ENCODE measurements at places on chromosomes 2 and 18.

- DNase-seq, result no peak
Measured at GRCh38 chr2:96507957-96508520, 2.9 kb upstream of the NEURL3 start.

DNA sequence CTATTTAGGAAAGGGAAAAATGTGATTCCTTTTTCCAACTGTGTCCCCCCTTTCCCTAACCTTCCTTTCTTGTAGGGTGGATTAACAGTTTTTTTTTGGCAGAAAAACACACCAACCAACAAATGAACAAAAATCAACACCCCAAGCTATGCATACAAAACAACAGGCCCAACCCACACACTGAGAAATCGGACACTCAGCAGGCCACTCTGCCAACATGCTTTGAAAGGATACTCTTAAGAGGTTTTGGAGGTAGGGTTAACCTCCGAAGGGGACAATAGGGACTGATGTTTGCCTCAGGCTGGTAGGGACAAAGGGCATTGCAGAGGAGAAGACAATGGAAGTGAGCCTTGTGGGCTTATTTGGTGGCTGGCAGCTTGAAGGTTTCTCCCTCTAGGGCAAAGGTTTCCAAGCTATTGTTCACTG lies 33.1 kb upstream of the POLE4 start:
- DNase-seq, result no peak

GRCh38 chr2:145740302-145740701 lies 1220.4 kb upstream of the ZEB2 start:
- DNase-seq, result peak; percentile 58

GRCh38 chr2:201685156-201685555 lies 13.3 kb downstream of the MPP4 start:
- no peak for DNase-seq

- DNase-seq, result no peak
Measured at GRCh38 chr2:186562209-186562578, 27.7 kb upstream of the ITGAV start.

GRCh38 chr2:21644266-21644665 lies 520.5 kb downstream of the TDRD15 start:
- DNase-seq, result no peak

DNA sequence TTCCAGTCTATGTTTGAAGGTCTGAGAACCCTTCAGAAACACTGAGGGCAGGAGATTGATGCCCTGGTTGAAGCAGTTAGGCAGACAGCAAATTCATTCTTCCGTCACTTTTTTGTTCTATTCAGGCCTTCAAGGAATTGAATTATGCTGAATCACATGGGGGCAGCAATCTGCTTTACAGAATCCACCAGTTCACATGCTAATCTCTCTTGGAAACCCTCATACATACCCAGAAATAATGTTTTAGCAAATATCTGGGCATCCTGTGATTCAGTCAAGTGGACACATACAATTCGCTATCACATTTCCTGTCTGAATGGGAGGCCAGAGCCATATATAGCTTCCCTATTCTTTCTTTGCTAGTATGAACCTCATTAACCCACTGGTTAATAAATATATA lies 301.4 kb upstream of the CNTNAP5 start:
- DNase-seq, result no peak

- DNase-seq, result no peak
Measured at GRCh38 chr18:48165111-48165866, 234.8 kb upstream of the SMAD2 start.

- DNase-seq, result no peak
Measured at GRCh38 chr2:114610677-114611076, 168.2 kb downstream of the DPP10 start.

DNA sequence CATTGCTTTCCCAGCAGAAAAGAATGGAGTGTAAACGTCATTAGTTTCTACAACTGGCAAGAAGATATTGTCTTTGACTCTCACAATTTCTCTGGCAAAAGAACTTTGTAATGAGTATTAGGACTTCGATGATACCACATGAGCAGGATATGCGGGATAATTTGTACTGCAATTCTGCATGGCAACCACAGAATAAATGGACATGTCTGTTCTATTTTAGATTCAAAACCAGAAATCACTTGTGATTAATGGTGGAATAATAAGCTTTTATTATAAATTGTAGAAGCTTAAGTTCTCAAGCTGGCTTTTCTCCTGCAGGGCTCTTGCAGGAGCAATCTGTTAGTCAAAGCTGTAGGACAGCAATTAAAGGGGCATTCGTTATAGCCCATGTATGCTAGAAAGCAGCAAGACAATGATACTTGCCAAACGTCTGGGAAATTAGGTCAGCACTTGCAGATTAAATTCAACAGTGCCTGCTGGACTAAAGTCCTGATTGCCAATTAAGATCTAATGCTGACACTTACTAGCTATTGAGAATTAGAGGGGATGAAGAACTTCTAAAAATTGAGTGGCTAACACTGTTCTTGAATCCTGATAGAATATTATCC lies 177.9 kb downstream of the PTH2R start:
- DNase-seq, result no peak

DNA sequence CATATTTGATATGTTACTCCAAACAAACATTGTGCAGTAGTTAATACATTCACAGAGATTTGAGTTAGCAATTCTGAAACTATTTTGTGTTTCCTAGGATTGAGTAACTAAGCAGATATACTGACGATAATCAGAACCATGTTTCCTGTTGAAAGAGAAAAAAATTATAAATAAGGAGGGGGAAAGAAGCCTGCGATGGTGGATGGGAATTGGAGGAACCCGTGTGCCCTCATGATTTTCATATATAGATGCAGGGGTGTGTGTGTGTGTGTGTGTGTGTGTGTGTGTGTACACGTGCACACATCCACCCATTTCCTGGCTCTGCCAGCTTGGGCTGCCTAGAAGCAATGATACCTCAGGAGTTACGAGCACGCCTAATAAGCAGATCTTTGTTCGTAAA lies 56.9 kb downstream of the LPIN2 start:
- no peak for DNase-seq

DNA sequence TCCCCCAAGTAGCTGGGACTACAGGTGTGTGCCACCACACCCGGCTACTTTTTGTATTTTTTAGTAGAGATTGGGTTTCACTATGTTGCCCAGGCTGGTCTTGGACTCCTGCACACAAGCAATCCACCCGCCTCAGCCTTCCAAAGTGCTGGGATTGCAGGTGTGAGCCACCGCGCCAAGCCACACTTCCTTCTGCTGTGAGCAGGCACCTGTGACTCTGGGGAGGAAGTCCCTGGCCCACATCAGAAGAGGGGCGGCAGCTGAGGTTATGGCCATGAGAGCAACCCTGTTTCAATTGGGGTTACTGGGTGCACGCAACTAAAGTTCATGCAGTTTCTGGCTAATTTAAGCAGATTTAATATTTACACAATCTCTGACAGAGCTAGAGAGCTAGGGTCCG lies 91.0 kb downstream of the PLB1 start:
- DNase-seq, result no peak

Data from A172 (cell line).